GM18507 (cell line): ENCODE measurements at places on chromosomes 16 and 17.

GRCh38 chr17:81854974-81855774 lies 5.2 kb downstream of the P4HB start:
- no peak for DNase-seq

- DNase-seq: no peak
These were observed 12.0 kb downstream of the SNN start for GRCh38 chr16:11679941-11680911.

DNA sequence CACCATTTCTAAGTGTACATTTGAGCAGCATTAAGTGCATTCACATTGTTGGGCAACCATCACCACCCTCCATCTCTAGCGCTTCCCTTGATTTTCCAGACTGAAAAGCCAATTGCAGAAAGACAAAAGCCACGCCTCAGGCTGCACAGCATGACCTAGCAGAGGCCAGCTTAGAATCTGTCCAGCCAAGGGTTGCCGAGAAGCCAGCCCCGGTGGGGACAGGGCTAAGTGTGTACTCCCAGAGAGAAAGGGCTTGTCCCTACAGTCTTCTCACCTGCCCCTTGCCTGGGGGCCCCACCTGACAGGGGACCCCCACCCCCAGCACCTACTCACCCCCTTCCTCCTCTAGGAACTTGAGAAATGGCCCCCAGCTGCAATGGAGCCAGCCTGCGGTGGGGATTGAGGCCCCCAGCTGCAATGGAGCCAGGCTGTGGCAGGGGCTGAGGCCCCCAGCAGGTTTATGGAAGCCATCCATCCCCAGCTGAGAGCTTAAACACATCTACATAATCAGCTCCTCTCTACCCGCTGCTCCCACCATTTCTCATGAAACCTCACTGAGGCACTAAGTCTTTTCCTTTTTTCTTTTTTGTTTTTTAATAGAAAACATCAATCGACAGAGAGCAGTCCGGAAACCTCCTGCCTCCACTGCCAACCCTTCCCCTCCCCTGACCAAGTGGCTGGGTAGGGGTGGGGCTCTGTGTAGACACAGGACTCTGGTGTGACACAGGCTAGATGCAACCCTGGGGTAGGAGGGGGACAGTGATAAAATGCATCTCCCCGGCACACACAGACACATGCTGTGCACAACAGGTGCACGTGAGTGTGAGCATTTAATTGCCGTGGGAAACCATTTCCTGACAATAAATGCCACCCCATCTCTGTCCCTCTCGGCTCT lies 77.9 kb downstream of the CCT6B start:
- DNase-seq: no peak

- DNase-seq: no peak
These were observed at the start of gene HAS3 for GRCh38 chr16:69105501-69106361. Gene HAS3 (plus strand): TSS chr16:69105653. CDS start chr16:69109396, 3,743 bp downstream.

DNA sequence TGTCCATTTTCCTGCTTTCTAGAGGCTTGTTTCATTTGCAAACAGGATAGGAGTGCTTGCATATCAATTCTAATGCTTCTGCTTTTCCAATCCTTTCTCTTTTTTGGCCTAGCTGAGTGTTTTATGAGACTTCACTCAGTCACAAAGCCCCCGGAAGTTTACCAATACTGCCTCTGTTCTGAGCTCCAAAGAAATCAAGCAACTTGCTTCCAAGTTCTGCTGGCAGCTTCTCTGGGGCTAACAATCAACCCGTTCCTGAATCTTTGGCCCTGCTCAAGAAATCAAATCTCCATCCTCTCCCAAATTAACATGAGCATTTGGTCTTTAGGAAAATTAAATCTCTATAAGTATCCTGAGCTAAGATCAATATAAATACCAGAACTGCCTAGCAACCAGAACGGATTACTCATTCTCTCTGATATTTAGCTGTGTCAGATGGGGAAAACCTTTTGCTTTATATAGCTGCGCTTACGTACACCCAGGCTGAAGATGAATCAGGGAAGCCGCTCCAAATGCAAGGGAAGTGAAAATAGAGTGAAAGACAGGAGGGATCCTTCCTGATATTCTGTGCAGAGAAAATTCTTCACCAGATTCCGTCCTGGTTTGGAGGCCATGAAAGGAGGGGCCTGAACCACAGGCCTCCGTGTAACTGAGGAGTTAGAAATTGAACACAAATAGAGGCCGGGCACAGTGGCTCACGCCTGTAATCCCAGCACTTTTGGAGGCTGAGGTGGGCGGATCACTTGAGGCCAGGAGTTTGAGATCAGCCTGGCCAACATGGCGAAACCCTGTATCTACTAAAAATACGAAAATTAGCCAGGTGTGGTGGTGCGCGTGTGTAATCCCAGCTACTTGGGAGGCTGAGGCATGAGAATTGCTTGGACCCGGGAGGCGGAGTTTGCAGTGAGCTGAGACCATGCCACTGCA lies 23.3 kb upstream of the GRB2 start:
- no peak for DNase-seq

GRCh38 chr16:87064731-87065445 lies 252.3 kb downstream of the C16orf95 start:
- no peak for DNase-seq

GRCh38 chr17:6303664-6304063 lies 131.3 kb downstream of the AIPL1 start:
- DNase-seq: no peak

DNA sequence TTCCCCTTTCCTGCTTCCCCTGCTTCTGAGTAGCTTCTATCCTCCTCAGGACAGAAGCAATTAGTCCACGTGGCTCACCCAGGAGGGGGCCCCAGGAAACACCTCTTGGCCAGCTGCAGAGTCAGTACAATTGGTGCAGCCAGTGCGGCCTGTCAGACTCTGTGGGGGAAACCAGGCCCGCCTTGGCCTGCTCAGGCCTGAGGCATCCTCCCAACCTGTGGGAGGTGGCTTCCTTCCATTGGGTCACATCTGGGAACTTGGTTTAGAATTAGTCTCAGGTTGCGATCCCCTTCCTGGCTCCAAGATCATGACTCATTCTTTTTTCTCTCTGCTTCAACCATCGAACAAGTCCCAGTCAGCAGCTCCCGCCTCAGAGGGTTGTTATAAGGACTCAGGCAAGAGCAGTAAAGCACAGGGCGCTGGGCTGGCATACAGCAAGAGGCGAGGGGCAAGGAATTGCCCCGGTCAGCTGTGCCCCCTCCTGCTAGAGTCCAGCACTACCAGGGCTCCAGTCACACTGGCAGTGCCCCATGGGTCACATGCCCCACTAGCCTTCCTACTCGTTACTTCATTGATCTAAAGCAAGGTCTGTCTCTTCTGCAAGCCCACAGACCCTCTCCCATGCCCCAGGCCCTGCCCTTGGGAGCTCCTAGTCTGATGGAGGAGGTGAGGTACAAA lies 8.1 kb upstream of the EPX start:
- no peak for DNase-seq

- DNase-seq: no peak
These were observed 26.3 kb downstream of the TSC2 start for GRCh38 chr16:2074071-2074470.

DNA sequence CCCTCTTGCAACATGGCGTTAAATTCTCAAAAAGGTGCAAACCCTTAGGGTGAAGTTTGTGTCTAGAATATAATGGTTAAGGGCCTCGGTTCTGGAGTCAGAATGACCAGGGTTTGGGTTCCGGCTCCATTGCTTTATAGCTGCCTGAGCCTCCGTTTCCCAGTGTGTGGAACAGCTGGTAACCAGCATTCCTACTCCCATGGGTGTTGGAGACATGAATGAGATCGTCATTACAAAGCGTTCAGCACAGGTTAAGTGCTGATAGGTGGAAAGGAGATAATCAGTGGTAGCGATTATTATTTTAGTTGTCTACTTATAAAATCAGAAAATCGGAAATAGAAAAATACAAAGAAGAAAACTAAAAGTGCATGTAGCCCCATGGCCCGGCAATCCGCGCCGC lies 23.5 kb upstream of the ZCCHC14 start:
- DNase-seq: no peak

GRCh38 chr17:49508866-49509587 lies 13.9 kb downstream of the NGFR start:
- DNase-seq: no peak

DNA sequence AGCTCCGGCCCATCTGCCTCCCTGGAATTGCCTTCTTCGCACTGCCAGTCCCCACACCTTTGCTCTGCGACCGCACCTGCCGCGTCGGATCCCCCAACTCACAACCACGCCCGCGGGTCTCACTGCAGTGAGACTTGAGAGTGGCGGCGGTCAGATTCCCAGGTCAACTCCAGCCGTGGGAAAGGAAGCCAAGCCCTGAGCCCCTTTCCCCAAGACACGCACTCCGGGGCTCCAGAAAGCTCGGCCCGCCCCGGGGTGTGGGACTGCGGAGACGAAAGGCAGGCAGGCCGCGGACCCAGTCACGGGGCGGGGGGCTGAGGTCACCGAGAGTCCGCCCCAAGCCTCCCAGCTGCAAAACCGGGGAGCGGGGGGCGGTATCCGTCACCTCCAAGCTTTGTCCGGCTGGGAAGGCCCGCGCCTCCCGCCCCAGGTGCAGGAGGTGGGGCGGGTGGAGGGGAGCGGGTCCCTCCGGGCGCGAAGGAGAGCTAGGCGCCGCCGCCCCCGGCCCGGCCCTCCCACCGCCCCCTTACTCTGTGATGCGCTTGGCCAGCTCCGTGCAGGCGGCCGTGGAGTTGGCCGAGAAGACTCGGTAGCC lies 615 bp downstream of the PRPSAP1 start:
- DNase-seq: peak; percentile 20

- no peak for DNase-seq
These were observed 101.4 kb downstream of the PITPNC1 start for GRCh38 chr17:67478401-67479041.

GRCh38 chr16:749010-749409 lies 8.2 kb upstream of the CIAO3 start:
- DNase-seq: no peak
